ENCODE measurements at places on chromosomes 2 and 18.

- no peak for DNase-seq
Measured at GRCh38 chr2:235936493-235936892, 231.7 kb downstream of the GBX2 start.

- no peak for DNase-seq
Measured at GRCh38 chr2:231293163-231293562, 94.7 kb downstream of the ARMC9 start.

- no peak for DNase-seq
Measured at GRCh38 chr18:49394191-49394590, 66.3 kb downstream of the DYM start.

GRCh38 chr18:46104128-46104911 is at the start of gene HAUS1:
TSS of gene HAUS1 (plus strand) at chr18:46104385. CDS start at chr18:46104412, 27 bp downstream.
- peak; percentile 89 for DNase-seq

DNA sequence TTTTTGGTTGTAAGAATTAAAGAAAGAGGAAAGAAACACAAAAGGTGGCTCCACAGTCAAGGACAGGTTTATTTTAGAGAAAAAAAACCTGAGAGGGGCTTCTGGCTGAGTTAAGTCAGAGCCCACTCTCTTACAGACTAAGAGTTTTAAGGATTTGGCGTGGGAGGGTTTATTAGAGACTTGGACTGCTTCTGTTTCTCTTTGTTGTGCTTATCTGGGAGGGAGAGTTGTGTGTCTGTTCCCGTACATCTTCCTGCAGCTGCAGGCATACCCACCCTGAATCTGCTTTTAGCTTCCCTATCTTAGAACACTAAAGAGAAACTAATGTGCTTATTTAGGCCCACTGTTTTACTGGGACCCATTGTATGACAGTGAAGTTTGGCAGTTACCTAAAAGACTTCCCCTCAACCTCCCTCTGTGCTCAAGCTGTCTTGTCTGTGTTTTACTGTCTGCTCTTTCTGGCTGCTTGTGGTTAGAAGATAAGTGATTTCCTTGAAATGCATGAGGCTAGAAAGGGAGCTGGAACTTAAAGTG is 2.7 kb downstream of the RSAD2 start:
- no peak for DNase-seq

DNA sequence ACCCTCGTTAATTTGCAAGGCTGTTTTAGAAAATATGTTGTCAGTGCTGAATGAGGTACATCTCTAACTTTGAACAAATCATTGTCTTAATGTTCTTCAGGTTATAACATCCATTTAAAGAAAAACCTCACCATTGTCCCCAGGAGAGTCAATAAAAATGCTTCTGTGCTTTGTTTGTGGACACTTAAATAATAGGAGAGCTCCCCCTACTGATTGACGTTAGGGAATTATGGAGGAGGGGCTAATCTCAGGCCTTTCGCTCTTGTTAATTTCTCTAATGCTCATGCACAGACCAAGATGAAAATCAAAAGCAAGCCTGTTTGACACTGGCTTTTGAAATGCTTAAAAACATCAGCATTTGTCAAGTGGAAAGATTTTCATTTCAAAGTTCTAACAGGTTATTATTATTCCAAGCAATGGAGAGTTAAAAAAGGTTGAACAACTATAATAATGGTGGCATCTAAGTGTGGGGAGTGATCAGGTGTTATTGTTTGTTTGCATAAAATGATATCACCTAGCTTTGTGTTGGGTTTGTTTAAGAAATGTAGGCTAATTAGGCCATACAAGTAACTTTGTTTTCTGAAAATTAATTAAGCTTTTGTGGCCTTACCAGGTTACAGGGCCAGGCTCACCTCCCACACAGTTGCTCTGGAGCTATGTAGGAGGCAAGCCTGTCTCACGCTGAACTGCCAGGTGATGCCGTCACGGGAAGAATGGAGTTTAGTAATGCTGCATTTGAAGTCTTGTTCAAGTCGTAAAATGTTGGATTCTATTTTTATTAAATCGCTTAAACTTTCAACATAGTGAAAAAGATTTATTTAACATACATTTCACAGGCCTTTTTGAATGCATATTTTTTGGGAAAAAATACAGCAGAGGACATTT is 51.7 kb upstream of the SMIM21 start:
- peak; percentile 66 for DNase-seq

DNA sequence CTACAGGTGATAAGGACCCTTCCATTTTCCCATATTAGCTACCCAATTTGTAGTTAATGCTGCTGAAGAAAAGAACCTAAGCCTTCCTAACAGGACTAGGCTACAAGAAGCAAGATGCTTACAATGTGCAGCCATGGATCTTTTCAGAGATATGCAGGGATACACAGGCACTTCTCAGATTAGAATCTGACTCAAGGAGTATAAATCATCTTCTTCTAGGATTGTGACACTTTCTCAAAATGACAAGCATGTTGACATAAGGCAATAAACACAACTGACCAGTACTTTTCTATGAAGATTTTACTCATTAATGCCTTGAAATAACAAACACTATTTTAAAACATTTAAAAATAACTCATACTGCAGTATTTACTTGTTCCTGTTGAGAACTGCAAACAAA is 127.9 kb upstream of the ACVR2A start:
- DNase-seq, result no peak

GRCh38 chr2:14547830-14548229 is 84.7 kb upstream of the LRATD1 start:
- DNase-seq, result no peak

DNA sequence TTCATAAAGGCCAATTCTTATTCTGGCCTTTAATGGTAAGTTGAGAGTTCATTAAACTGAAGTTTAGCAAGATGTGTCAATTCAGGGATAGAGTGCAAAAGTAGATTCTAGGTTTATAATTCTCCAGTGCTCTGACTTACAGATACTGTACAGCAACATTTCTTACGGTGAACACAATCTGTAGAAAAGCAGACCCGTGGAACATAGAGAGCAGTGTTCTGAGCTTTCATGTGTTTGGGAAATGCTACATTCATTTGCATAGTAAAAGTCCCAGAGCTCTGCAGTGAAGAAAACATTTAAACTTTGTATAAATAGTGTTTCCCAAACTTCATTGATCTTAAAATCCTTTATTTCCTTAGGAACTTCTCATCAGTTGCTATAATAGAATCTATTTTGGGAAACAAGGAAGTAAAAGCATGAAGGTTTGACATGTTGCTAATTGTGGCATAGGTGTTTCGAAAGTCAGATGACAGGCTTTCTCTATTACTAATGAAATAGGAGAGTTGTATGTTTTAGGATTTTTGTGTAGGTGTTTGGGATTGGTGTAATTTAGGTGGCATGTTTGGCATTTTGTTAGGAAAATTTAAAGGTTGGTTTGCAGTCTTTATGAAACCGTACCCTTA is 138.2 kb downstream of the ASXL3 start:
- no peak for DNase-seq

- peak; percentile 55 for DNase-seq
Measured at GRCh38 chr2:144181001-144181400, 338.9 kb downstream of the ZEB2 start.

- no peak for DNase-seq
Measured at GRCh38 chr18:60656553-60656952, 284.0 kb upstream of the MC4R start.

GRCh38 chr2:30272761-30273573 is 41.6 kb downstream of the LBH start:
- peak; percentile 82 for DNase-seq

Measured in fibroblast of skin of right biceps (primary cell).